NCI-H1436 treated with DMSO at 0.1 percent for 48 hours (cell line): ENCODE measurements at places on chromosomes 6 and 20.

GRCh38 chr20:59667131-59667530 is 62.8 kb downstream of the PHACTR3 start:
- no peak for DNase-seq

GRCh38 chr20:18165553-18165952 is 27.9 kb downstream of the KAT14 start:
- no peak for DNase-seq

- no peak for DNase-seq
These were observed 121.6 kb downstream of the PREX1 start for GRCh38 chr20:48706116-48706656.

- DNase-seq = no peak
These were observed 42.2 kb downstream of the PYGB start for GRCh38 chr20:25289886-25290597.

GRCh38 chr6:38157905-38158304 is 338.4 kb downstream of the ZFAND3 start:
- no peak for DNase-seq
